ENCODE measurements at places on chromosomes 2 and 18.

GRCh38 chr2:174874085-174874484 is 109.8 kb upstream of the CHRNA1 start:
- no peak for DNase-seq

GRCh38 chr2:8489751-8490150 is 192.1 kb upstream of the ID2 start:
- no peak for DNase-seq

DNA sequence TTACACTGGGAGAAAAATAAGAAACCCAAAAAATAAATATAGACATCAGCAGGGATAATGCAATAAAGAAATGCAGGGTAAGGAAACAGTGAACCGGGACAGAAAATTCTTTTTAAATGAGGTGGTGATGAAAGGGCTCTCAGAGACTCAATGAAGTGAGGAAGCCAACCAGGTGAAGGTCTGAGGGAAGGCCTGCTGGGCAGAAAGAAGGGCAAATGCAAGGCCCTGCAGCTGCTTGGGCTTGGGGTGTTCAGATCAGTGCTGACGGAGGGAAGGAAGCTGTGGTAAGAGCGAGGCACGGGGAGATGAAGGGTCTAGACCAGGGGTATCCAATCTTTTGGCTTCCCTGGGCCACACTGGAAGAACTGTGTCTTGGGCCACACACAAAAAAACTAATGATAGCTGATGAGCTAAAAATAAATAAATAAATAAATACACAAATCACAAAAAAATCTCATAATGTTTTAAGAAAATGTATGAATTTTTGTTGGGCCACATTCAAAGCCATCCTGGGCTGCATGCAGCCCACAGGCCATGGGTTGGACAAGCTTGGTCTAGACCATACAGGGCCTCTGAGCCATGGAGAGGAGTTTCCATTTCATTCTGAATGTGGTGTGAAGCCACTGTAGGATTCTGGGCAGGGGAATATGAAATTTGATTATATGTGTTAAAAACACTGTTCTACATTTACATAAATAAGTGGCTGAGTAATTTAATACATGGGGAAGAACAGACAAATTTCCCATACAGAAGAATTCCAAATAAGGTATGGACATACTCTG is 96.3 kb upstream of the DNMT3A start:
- no peak for DNase-seq

GRCh38 chr2:20351555-20352229 is 1.0 kb upstream of the PUM2 start:
- DNase-seq = no peak

DNA sequence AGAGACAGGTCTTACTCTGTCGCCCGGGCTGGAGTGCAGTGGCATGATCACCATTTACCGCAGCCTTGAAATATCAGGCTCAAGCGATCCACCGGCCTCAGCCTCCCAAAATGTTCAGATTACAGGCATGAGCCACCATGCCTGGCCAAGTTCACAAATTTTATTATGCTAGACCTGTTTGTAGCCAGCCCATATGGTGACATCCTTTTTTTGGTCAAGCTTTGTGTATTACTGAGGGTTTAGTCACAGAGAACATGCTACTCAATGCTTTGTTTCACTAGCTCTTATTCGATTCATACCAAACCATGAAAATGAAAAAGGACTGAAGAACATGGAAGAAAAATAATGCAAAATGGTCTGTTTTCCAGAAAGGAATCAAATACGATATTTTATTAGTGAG is 41.4 kb downstream of the DGKD start:
- DNase-seq = no peak

DNA sequence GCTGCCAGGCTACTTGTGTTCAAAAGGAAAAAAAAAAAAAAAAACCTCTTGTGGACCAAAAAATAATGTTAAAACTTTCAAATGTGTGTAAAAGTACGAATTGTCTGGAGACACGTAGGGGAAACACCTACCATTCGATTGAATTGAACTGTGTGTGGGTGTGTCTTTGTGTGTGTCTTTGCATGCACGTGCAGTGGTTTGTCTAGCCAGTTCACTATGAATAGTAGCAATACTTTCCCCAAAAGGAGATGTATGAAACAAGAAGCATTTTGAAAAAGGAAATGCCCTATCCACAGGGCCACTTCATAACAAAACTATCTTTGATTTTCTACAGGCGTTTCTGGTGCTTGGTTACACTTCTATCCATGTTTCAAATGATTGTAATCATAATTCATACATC is 186.8 kb downstream of the RPRM start:
- no peak for DNase-seq

GRCh38 chr2:20643826-20644225 is 7.1 kb downstream of the HS1BP3 start:
- DNase-seq = no peak

- DNase-seq = no peak
Measured at GRCh38 chr2:205633994-205634393, 48.3 kb upstream of the NRP2 start.

DNA sequence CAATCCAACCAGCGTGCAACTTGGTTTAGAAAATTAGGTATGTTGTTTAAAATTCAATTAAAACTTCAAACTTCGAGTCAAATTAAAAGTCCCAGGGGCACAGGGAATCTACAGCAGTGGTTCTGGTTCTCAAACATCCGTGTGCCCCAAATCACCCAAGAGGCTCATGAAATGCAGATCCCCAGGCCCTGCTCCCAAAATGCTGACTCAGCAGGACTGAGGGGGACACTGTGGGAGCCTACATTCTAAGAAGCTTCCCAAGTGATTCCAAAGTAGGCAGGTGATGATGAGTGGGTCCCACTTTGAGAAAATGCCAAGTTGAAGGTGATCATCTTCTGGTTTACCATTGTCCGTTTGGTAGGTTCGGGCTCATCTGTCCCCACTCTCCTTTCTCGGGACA is 82.3 kb downstream of the GALNT14 start:
- no peak for DNase-seq

- no peak for DNase-seq
Measured at GRCh38 chr2:240451108-240451611, 15.7 kb downstream of the GPC1 start.

- DNase-seq = no peak
Measured at GRCh38 chr2:67566958-67567635, 170.0 kb downstream of the ETAA1 start.

- DNase-seq = no peak
Measured at GRCh38 chr18:34330308-34330707, 105.6 kb upstream of the NOL4 start.

GRCh38 chr18:56637711-56638231 is 621 bp downstream of the TXNL1 start:
- no peak for DNase-seq

DNA sequence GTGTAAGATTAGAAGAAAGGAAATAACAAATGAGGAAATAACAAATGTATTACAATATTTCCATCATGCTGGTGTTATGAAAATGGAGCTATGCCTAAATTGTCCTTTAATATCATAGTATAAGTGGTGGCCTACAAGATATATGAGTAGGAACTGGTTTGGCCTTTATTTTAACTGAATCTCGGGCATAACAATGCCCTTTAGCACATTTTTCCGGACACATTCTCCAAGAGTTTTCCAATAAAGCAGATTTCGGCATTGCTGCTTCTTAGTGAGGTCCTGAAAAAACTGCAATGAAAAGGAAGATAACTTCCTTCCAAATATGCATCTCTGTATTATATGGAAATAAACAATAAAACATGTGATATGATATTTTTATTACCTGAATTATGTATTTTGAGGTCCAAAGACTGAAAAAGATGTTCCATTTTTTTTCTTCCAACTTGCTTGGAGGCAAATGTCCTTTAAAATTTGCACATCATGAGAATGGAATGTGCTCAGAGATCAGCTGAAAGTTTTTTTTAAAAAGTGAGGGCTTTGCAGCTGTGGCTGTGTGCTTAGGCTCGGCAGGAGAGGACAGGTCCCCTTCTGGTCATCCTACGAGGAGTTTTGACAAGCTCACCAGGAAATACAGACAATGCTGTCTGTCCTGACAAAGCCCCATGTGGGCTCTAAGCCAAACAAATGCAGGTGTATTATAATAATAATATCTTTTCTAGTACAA is 132.3 kb upstream of the RND3 start:
- no peak for DNase-seq
